CD4-positive, alpha-beta T cell treated with Interleukin-2 at 100 ng/mL for 4 hours (primary cell): ENCODE measurements at places on chromosomes 6 and 20.
A peak's percentile ranks its signal among the peaks of the same experiment; 100 is the strongest.

DNA sequence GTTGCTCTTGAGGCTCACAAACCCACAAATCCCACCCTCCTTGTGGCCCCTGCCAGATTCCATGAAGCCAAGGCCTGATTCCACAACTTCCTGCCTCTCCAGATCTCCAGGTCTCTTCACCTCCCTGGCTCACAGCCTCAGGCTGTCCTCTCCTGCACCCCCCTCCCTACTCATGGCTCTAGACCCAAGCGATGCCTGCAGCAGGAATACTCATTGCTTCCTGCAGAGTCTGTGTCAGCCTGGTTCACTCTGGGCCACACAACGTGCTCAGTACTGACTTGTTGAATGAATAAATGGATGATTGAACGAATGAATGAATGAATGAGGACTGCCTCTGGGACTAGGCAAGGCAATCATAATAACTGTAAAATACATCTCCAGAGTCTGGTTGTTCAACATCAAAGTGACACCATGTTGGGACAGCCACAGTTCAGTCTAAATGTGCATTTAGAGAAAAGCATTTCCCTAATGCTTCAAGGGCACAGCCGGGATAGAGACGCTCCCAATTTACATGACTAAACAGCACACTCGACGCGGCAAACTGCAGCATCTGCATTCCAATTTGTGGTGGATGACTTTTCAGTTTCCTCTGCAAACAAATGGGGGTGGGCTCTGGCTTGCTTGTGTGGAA is 139.9 kb downstream of the GRM4 start:
- DNase-seq: no peak

GRCh38 chr6:30901436-30901835 is 6.6 kb upstream of the GTF2H4 start:
- DNase-seq: no peak

DNA sequence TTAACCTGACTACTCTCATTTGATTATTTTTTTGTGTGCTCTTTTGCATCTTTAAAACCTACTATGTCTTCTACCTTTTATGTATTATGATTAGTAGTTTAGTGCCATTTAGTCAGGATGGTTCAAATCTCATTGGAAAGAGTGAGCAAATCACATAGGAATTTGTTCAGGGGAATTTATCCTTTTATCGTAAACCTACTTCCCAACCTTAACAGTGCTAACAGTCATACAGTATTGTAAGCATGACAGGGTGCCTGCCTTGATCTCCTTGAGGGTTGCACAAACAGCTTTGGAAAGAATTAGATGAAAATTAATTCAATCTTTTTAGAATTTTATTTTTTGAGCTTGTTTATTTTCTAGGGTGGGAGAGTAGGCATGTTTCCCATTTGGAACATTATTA is 18.3 kb downstream of the RNF8 start:
- DNase-seq: no peak

DNA sequence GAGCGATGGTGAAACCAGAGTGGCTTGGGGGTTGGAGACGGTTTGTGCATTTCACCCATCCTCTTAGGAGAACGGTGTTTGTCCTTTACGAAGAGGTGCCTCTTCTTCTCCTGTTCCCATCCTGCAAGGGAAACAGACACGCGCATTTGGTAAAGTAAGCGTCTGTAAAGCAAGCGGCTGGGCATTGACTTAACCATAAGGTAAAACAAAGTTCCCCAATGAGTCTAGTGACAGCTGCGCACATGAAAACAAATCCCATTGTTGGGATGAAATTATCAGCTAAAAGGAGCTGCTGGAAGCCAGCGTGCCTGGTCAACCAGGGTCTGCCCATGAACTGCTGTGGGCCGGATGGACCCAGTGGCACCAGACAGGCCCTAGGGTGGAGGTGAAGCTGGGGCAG is 5.8 kb downstream of the BHLHE23 start:
- no peak for DNase-seq

DNA sequence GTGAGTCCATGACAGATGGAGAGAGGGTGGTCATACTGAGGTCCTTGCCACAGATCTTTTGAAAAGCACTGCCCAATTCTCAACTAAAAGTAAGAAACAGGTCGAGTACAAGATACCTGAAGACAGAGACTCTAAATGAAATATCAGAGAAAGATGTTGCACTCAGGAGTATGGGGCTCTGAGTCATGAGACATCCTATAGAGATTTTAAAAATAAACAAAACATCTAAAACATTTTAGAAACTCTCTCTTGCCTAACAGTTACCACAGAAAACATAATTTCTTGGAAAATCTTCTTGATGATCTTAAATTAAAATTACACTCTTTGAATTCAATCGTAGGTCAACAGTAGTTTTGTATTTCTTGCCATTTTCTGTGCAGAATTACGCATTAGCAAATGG is 348.9 kb upstream of the MARCKS start:
- DNase-seq: no peak

DNA sequence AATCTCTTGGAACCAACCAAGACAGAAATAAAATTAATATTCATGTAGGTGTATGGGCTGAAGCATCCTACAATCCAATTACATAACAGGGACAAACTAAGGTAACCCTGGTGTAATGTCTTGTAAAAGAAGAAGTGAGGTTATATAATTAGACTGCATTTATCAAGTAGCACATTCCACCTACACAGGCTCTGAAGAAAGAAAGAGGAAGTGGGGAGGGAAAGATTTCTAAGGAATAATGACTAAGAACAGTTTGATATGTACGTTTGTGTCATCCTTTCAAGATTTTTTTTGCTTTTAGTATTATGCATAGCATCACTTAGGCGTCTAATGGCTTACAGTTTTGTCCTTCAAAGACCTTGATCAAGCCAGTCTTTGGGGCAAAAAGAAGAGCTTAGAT is 139.7 kb downstream of the PLCB1 start:
- DNase-seq: no peak

GRCh38 chr6:122717350-122717749 is 62.2 kb upstream of the FABP7 start:
- no peak for DNase-seq

DNA sequence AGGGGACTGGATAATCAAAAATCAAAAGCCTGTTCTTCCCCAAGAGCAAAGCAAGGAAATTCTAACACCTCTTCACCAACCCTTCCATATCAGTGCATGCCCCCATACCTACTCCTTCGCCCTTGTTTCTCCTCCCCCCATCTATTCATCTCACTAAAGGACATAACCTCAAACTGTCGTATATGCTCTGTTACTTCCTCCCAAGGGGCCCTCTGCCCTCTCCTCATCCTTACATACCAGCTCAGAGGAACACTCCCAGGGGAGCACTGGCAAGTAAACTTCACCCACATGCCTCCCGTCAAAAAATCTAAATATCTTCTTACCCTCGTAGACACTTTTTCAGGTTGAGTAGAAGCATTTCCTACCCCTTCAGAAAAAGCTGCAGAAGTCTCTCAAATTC is 9.4 kb upstream of the ADTRP start:
- no peak for DNase-seq

DNA sequence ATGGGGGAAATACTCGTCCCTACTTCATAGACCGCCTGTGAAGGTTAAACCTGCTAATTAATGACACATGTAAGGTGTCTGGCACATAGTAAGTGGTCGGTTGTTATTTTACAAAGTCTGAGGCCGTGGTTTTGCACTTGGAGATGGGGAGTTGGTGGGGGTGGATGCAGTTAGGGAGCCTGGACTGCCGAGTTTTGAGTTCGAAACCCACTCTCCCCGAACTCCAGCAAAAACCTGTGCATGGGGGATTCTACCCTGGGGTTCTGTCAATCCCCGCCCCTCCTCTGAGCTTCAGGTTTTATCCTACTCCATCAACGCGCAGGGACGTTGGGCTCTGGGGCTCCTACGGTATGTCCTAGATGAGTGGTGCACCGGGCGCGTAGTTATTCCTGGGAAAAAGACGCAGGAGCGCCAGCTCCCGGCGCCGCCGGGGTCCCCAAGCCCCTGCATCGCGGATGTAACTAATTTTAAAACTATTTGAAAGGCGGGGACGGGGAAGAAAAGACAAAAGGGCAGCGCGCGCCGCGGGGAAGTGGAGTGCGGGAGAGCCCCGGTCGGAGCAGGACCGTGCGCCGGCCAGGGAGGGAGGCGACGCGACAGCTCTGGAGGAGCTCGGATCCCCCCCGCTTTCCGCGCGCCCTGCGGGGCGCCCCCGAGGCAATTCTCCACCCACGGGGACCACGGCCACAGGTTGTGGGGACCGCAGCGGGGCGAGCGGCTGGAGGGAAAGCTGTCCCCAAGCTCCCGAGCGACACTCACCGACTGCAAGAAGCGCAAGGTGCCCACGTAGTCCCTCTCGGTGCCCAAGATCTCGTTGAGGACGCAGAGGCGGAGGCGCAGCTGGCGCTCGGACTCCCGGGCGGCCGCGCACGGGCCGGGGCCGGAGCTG is 672 bp downstream of the PREX1 start:
- DNase-seq: peak; percentile 59

DNA sequence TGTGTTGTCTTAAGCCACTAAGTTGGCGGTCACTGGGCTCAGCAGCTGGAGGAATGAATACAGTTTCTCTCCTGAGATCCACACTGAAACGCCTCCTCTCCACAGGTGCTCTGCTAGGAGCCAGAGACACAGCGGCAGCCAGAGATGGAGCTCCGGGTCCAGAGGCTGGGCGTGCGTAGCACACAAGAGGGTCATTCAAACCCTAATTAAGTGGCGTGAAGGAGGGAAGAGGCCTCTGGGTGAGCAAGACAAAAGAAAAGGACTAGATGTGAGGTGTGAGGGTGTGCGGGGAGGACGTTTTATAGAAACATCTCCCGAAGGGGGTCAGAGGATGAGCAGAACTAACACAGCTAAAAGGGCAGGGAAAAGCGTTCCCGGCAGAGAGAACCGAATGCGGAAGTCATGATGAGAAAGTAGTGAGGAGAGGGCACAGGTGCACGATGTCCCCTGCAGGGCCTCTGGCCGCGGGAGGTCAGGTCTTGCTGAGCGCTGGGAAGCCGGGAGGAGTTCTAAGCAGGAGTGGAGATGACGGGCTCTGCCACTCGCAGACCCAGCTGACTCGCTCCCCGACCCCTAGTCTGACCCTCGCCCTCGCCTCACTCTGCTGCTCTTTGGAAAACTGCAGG is 54.4 kb downstream of the BMP7 start:
- DNase-seq: no peak

DNA sequence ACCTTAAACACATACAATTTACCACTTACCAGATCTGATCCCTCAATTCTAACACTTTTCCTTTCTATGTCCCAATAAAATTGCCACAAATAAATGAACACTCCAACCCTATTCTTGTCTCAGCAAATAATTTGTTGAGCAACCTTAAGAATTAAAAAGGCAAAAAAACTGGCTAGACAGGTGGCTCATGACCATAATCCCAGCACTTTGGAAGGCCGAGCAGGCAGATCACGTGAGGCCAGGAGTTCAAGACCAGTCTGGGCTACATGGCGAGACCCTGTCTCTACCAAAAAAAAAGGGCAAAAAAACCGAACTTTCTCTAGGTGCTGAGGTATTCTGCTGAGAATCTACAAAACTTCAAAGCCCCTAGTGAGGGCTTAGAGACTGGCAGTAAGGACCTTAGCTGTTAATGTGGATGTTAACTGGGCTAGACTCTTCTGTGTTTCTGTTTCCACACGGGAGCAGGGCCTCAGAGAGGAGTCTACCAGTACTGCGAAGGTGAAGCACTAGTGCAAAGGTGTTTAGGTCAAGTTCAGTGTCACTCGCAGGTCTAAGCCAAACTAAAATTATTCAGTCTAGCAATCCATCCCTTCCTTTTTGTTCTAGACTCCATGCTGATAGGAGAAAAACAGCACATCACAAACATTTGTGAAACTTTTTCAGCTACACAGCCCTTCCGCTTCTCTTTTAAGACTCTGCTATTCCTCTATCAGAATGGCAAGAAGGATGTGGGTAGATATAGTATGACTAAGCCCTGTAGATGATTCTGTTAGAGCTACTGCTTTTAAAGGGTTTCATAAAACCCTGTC is 2.6 kb downstream of the FASTKD5 start:
- DNase-seq: peak; percentile 65

DNA sequence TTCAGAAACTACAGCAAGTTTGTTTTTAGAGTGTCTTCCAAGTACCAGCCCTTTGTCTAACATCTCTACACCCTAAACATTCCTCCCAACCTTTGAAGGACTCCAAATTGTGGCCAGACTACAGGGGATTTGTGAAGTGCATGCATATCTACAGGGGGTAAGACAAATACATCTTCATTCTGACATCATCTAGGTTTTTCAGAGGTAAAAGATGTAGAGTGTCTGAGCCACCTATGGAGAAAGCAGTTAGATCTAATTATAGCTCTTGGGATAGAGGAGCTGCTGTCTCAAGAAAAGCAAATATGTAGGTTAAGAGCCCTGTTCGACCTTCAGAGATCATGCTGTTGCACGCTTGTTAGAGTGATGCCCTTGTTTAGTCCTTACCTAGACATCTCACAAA is 617.7 kb upstream of the AGPAT4 start:
- DNase-seq: no peak

DNA sequence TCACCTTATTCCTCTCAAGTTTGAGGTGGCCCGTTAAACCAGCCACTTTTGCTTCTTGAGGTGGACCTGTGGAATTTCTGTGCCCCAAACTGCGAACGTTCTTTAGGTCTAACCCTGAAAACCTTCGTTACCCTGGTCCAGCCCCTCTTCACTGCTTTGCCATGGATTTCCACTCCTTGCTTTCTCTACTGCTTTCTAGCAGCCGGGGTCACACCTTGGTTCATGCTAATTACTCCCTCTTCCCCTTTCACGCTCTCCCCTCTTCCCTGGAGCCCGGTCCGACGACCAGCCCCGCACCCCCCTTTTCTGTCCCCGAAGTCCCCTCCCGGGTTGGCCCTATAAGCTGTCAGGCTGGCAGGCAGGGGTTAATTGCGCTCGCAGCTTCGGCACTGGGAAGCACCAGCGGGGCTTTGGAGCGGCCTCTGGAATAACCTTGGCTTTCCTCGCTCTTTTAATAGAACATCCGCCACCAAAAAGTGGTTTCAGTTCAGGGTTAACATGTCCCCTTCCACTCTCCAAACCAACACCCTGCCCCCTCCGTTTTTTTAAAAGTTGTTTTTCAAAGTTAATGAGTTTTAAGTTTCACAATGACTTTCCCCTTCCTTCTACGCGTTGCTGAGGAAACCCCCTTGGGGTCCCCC is 1.4 kb upstream of the HIVEP1 start:
- DNase-seq: no peak

- no peak for DNase-seq
Measured at GRCh38 chr20:36845288-36845971, 30.5 kb upstream of the TLDC2 start.
